ENCODE measurements at places on chromosomes 2 and 18.

- DNase-seq, result no peak
Measured at GRCh38 chr2:112173646-112174319, 35.6 kb downstream of the FBLN7 start.

DNA sequence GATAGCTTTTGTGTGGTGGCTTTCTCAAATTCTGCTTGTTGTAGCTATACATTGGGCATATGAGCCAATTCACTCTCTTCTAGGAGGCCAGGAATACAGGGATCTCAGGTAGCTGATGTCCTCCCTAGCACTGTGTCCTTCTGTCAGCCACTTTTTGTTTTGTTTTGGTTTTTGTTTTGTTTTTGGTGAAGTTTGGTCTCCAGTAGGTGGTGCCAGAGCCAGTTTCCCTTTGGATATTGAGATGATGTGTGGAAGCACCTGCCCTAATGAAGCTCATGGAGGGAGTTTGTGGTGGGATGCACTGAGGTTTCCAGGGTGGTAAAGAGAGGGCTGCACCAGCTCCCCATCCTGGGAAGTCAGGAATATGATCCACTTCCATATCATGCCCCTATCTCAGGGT, 100.5 kb upstream of the VWC2L start:
- no peak for DNase-seq

GRCh38 chr2:206069417-206069816, 16.6 kb downstream of the INO80D start:
- DNase-seq, result no peak

DNA sequence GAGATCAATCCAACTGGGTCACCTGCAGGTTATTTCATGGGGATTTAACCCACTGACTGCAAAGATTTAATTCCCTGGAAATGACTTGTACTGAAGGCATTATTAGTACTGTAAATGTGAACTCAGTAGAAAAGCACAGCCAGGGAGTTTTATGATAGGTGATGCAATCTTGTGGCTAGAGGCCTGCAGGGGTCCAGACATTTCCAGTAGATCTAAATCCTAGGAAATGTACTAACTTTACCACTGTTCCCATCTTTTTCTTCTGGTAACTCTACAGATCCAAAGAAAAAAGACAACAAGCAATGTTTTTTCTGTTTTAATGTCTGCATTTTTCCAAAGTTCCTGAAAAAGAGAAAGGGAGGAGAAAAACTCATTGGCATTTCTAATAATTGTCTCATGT, 500.1 kb downstream of the ARHGAP15 start:
- DNase-seq, result no peak

GRCh38 chr2:218011653-218012040, 8.9 kb upstream of the TNS1 start:
- no peak for DNase-seq

GRCh38 chr2:80438686-80439085, 134.1 kb upstream of the LRRTM1 start:
- no peak for DNase-seq

DNA sequence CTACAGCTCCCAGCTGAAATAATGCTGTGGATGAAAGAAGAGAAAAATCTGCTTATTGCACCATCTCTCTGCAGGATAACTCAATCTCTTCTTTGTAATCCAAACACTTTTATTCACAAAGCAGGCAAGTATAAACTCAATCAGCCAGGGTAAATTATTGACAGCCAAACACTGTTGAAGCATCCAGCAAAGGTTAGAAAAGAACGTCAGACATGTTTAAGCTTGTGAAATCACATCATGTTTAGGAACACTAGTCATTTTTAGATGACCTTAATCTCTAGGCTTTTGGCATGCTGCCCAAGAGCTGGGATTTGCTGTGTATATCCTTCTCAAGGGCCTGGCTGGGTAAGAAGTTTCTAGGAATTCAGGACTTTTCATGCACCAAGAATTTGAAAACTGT, 1148.1 kb upstream of the FANCL start:
- no peak for DNase-seq

DNA sequence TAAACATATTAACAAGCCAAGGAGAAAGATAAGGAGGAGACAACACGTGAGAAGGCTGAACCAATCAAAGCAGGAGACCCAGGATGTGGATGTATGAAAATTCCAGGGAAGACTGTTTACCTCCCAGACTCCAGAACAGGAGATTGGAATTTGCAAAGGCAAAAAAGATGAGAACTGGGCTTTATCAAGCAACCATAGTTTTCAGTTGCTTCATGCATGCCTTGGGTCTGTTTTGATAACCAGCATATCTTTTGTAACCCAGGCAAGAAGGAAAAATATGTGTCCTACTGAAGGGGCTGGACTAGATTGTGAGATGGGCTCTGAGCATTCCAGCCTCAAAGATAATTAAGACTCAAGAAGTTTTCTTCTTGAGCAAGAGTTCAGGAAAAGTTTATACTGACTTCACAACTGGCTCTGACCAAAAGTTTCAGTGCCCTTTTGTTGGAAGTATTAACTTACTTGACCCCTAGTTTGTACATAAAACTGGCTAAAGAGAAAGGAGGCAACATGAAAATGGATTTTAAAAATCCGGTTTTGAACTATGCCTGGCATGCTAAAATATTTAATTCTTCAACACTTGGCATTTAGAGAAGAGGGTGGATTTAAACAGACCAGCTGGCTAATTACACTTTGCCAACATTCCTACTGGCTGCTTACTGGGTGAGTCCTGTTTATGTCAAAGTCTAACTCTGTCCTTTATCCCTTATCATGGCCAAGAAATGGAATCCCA, 79.3 kb upstream of the CD28 start:
- peak; percentile 65 for DNase-seq

DNA sequence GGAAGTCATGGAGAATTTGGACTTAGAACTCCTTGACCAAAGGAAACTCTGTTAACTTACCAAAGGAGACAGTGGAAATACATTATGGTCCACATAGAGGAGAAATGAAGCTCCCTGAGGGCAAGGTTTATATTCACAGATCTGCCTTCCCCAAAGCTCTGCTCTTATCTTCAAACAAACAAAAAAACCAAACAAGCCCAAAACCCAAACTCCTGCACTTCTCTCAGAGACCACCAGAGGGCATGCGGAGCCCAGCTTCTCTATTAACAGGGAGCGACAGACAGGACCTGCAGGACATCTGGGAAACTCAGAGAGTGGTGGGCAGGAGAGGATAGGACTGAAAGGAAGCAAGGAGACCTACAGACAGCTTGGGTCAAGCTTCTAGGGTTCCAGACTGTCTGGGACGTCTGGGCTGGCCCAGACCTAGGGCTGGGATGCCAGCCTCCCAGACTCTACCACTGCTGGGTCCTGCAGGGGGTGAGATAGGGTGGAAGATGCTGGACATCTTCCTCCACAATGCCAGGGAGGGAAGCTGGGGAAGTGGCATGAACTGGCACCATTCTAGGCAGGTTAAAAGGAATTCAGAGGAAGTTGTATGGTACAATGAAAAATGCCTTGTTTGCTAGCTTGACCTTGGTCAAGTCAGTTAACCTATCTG, 4.0 kb upstream of the WNT10A start:
- peak; percentile 85 for DNase-seq

- no peak for DNase-seq
Measured at GRCh38 chr18:31702449-31702848, 18.1 kb upstream of the B4GALT6 start.

DNA sequence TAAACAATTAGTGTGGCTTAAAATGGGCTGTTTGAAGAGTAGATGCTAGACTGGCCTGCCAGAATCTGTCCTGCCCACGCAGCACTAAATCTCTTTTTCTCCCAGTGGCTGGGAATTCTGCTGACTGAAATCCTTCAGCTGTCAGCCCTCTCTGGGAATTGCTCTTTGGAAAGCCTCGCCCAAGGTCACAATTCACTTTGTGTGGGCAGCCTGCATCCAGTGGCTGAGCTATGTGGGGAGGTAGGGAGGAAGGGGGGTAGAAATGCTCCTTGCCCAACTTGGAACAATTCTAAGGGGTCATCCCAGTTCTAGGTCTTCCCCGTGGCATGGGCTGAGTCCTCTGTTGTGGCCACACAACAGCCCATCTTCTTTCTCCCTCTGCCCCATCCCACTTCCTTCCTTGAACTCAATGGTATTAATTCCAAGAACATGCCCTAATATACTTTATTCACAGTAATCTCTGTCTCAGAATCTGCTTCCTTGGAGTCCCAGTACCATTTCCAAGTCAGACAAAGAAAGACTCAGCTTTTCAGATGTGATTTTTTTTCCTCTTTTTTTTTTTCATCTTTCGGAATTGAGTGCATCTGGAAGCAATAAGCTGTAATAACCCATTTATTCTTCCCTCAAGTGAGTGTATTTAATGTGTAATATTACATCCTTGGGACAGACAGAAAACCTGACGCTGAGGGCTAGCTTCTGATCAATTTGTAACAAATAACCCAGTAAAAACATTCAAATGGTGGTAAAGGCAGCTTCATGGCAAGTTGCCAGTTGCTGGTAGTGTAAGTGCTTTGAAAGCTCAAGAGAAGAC, 189.4 kb downstream of the GPD2 start:
- no peak for DNase-seq

DNA sequence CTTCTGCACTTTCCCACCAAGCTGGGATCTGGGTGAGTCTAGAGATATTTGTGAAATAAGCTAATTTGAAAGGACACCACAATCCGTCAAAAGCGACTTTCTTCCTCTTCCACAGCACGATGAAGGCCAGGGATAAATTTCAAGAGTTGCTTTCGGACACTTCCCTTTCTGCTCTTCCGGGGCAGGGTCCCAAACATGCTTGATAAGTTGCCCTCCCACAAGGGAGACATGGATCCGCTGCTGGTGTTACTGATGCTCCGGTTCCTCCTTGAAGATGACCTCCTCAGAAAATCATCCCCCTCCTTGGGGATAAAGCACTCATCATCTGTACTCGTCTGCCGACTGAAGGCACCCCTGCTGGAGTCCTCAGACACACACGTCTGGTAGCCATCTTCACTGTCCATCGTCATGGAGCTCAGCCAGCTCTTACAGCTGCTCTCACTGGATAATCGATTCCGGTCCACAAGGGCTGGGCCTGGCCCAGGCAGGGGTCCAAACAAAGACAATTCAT, 28.2 kb downstream of the CYTIP start:
- DNase-seq, result no peak

DNA sequence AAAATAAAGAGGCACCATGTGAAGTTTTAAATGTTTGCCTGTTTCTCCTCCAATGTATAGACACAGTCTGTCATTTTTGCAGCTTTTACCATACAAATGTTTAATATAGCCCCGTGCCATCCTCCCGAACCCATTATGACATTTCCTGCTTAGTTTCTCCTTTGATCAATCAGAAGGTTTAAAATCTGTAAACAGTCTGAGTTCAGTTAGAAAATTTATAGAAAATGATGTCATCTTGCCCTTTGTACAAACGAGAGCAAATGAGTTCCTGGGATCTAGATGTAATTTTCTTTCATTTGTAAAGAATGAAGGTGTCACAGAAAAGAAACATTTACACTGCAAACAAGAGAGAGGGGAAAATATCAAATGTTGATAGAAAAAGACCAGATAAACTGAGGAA, 62.7 kb upstream of the NFU1 start:
- DNase-seq, result no peak

- no peak for DNase-seq
Measured at GRCh38 chr2:46096260-46096659, 200.9 kb upstream of the EPAS1 start.

- peak; percentile 67 for DNase-seq
Measured at GRCh38 chr2:132671151-132671835, 1.3 kb upstream of the LYPD1 start.

DNA sequence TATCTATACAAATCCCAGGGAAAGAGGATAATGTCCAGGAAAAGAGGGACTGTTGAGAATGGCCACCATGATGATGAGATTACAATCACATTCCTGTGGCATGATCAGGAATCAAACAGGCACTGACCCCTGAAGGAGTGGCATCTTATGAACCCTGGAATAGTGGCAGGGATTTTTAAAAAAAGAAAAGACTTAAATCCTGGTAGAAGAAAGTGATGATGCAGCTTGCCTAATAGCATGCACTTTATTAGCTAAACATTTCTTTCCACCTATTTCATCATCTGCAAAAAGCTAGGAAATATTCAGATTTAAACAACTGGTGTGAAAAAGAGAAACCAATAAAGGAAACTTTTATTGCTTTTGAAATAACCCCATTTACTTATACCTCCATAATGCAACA, 87.2 kb upstream of the FSHR start:
- no peak for DNase-seq

- DNase-seq, result no peak
Measured at GRCh38 chr2:221335219-221335752, 236.8 kb downstream of the EPHA4 start.

GRCh38 chr2:70043252-70043875, 43.9 kb upstream of the PCBP1 start:
- no peak for DNase-seq

DNA sequence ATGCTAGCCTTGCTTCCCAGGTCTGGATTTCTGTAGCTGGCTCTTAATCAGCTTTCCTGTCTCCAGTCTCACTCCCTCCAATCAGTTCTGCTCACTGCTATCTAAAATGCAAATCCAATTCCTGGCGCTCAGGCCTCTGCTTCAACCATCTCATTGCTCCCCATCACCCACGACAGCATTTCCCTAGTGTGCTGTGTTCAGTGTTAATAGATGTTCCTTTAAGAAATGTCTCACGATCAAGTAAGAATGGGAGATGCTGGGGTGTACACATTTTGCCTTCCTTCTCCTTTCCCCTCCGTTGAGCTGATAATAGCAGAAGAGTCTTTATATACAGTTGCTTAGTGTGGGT, 1.6 kb upstream of the PUM2 start:
- DNase-seq, result no peak

- no peak for DNase-seq
Measured at GRCh38 chr2:238820916-238821315, 27.0 kb upstream of the TWIST2 start.

DNA sequence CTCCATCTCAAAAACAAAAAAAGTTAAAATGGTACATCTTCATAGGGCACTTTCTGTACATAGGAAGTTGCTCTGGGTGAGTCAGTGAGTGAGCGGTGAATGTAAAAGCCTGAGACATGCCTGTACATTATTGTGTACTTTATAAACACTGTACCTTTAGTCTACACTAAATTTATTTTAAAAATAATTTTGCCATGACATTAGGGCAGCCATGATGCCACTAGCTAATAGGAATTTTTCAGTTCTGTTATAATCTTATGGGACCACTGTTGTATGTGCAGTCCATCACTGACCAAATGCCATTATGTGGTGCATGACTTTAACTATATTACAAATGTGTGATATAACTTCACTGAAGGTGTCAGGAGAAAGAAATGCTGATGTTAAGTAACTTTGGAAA, 11.0 kb upstream of the TXNDC2 start:
- no peak for DNase-seq

DNA sequence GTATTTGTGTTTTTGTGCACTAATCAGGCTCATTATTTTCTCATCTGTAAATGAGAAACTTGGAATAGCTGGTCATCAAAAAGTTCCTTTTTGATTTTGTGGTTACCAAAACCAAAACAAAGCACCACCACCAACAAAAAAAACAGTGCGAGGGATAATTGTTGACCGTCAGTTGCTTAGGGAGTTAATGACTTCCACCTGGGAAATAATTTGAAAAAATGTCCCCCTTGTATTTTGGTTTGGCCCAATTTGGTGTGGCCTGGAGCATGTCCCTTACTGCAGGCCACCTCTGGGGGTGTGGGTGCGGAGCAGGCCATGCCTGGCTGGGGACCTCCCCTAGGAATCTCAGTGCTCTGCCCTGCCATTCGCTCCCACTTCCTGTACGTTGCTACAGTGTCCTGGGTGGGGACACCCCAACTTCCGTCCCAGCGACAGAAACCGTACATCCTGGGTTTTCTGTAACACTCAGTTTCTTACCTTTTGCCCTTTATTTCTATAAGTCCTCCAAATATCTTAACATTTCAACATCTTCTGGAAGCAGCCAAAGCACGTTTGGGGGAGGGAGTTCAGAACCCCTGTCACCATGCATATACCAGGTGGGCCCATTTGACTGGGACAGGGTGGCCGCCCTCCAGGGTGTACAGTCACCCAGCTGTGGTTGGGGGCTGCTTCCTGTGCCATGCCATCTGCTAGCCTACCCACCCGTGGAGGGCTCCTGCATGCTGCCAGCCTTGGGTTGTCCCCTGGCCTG, 31.3 kb downstream of the NCK2 start:
- no peak for DNase-seq

Data from AG08396 (cell line).